Ureter (tissue), 1 donor: ENCODE measurements at places on chromosomes 13 and 19.

GRCh38 chr19:40400559-40400958, 10.6 kb upstream of the HIPK4 start:
- DNase-seq: no peak

DNA sequence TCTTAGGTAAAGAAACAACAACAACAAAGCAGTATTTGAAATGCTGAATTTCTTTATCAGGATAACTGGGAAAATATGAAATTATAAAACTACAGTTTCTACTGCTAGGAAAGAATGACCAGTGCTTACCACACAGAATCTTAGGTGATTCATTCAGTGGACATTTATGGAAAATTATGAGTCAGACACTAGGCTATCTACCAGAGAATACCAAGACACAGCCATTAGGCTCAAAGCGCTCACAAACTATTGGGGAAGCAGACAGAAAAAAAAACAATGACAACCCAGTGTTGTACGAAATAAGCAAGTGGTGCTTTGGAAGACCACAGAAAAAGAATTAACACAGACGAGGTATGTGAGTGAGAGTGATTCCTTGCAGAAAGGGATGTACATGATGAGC, 1019.5 kb downstream of the PCDH9 start:
- no peak for DNase-seq

- DNase-seq: no peak
Measured at GRCh38 chr13:83125791-83126190, 756.5 kb downstream of the SLITRK1 start.

GRCh38 chr13:60066226-60066625, 97.5 kb downstream of the DIAPH3 start:
- no peak for DNase-seq

DNA sequence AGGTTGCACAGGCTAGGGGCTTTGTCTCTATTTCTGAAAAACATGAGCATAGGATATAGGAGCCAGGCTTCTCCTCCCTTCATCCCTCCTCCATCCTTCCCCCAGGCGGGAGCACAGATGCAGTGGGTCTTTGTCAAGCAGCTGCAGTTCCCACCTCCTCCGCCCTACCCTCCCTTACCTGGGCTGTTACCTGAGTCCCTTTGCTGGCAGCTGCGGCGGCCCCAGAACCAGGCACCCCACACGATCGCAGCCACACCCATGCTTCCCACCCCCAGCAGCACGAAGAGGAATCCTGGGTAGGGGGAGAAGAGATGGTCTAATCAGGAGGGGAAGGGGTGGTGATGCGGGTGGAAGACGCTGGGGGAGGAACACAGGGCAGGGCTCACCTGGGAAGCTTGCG, 7.8 kb downstream of the TMIGD2 start:
- no peak for DNase-seq

DNA sequence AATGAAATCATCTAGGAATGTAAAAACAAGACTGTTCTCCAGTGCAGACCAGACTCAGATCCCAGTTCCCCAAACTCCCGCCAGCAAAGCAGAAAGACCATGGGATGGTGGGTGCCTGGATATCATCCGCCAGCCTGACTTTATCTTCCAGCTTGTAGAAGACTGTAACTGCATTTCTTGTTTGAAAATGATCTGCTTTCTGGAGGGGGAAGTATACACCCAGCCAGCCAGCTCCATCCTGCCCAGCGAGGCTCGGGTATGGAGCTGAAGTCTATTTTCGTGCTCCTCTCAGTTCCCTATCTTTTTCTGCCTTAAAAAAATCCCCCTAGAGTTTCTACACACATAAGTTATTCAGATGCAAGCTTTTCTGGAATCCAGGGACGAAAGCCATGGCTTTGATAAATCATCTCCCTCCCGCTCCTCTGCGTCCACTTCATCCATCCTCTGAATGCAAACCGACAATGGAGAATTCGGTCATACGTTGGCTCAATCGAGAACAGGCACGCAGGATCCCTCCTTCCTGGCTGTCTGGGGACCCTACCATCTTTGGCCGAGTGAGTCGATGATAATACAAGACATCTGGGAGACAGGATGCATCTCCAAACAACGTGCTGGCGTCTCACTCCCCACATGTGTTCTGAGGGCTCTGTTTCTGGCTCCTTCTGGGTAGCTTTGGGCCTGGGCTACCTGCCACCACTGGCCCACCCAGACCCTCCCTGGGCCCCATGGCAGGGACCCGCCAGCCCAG, 31.2 kb downstream of the CEBPG start:
- DNase-seq: no peak

GRCh38 chr19:23070353-23071146, 46.3 kb upstream of the ZNF730 start:
- DNase-seq: peak; percentile 46

GRCh38 chr13:46232281-46232680, 20.6 kb downstream of the LRRC63 start:
- no peak for DNase-seq

DNA sequence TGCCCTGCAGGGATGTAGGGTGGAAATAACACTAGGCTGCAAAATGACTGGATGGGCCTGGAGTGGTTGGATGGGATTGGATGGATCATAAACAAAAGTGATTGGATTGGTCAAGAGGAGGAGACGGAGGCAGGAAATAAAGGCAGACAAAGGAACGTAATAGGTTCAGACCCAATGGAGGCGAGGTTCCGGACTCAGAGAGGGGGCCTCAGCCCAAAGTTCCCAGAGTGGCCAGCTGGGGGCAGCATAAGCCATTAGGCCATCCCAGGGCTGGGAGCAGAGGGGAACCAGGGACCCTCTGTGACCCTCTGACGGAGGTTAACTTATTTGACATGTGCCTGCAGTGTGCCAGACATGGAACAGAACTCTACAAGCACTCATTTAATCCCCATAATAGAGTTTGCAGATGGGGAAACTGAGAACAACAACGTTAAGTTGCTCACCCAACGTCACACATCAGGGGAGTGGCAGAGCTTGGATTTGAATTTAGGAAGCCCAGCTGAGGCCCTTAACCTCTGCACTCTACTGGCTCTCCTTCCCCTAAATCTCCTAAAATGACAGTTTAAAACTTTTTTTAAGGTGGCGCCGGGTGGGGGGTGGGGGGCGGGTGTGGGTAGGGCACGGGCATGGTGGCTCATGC, 15.3 kb upstream of the MAP1S start:
- no peak for DNase-seq

- no peak for DNase-seq
Measured at GRCh38 chr13:21556051-21556450, 47.9 kb downstream of the MICU2 start.

GRCh38 chr13:28754698-28755545, 36.2 kb upstream of the SLC46A3 start:
- no peak for DNase-seq

DNA sequence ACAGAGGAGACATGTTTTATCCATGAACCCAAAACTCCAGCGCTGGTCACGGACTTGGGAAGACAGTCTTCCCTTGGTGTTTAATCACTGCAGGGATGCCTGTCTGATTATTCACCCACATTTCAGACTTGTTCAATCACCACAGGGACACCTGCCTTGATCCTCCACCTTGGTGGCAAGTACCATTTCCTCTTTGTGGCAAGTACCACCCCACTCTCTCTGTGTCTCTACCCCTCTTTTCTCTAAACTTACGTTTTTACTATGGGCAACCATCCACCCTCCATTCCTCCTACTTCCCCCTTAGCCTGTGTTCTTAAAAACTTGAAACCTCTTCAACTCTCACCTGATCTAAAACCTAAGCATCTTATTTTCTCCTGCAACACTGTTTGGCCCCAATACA, 16.8 kb downstream of the ZNF83 start:
- no peak for DNase-seq

DNA sequence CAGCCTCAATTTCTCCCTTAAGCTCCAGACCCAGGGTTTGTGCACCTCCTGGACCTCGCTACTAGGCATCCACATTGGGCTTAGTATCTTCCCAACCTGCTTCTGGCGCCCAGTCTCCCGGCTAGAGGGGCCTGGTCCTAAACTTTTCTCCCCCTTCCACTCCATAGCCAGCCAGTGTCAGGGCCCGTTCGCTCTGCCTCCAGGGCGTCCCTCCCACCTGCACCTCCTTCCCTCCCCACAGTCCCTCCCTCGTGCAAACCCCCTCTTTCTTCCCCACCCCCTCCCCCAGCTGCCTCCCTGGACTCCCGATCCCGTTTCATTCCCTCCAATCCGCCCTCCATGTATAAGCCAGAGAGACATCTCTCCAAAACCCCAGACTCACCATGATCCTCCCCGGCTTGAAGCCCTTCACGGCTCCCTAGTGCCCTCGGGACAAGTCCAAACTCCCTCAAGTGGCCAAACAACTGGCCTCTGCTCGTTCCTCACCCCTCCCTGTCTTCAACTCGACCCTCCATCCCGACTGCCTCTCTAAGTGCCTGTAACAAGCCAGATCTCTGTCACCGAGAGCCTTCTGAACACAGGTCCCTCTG, 997 bp upstream of the SAMD4B start:
- no peak for DNase-seq

DNA sequence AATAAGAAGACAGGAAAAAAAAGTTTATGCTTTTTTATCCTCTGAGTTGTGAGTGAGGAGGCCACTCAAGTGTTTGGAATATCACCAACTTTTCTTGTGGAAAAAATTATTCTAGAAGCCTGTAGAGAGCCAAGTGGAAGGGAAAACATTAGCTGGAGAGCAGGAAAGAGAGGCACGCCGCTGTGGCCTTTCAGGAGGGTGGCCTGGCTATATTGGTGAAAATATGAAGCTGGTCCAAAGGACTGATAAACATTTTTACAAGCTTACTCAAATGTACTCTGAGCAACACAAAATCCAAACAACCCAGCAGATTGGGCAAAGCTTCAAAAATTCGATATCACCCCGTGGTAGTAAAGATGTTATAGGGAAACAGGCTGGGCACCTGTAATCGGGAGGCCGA, 2.3 kb upstream of the EIF3G start:
- DNase-seq: no peak

DNA sequence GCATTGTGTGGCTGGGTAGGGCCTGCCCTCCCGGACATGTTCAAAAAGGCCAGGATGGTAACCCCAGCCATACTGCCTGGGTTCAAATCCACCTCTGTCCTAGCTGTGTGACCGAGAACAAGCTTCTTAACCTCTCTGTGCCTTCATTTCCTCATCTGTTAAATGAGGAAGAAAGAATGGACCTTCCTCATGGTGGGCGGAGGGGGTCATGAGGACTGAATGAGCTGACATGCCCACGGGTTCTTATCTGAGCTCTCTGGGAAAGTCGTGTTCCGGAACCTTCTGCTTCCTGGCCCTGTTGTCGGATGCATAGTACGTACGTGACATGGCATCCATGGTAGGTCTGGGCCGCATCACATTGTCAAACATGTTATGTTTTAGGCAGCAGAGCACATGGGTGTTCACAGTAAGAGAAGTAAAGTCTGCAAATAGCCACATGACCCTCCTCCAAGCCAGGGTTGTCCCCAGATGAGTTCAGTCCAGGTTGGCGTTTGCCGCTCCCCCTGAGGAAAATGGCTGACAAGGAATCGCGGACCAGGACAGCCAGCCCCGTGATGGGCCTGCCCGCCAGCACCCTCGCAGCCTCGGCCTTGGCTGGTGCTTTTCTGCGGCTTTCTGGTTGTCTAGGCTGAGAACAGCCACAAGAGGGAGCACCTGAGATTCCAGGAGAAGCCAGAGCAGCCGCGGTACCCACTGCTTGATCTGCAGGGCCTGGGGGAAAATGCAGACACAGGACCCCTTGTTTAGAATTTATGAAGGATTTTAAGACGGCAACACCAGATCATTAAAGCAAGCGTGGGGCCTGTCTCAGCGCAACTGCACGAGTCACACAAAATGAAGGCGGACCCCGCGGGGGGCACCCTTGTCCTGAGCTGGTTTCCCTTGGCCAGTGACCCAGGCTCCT, 2.4 kb upstream of the NTN5 start:
- peak; percentile 82 for DNase-seq

DNA sequence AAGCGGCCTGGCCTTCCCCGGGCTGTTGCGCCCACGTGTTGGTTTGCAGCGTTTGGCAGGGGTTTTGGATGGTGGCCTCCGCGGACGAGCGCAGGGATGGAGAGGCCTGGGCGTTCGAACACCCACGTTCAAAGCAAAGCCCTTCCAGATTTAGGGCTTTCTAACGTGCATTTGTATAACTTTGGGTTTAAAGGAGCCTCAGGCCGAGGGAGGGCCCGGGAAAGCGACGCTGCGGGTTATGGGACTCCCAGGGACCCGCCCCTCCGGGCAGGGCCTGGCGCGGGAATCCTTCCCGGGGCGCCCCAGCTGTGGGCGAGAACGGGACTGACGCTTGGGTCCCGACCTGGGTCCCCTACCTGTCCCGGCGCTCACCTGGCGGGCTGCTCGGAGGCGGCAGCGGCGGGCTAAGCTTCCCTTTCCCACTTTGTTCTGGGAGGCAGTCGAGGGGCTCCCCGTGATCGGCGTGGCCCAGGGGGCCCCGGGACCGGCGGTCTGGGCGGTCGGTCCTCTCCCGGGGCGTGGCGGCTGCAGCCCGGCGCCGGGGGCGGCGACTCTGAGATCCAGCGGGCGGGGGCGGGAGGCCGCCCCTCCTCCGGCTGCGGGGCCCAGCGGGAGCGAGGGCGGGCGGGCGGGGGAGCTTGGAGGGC, at the start of gene FBXO17:
FBXO17 (minus strand) TSS at position 529 of the 647 bp plus-strand sequence. CDS start 25,423 bp downstream, outside the sequence.
- DNase-seq: peak; percentile 52

- no peak for DNase-seq
Measured at GRCh38 chr13:77457966-77458365, 77.5 kb upstream of the SCEL start.

- no peak for DNase-seq
Measured at GRCh38 chr13:114134944-114135610, 2.7 kb upstream of the RASA3 start.

DNA sequence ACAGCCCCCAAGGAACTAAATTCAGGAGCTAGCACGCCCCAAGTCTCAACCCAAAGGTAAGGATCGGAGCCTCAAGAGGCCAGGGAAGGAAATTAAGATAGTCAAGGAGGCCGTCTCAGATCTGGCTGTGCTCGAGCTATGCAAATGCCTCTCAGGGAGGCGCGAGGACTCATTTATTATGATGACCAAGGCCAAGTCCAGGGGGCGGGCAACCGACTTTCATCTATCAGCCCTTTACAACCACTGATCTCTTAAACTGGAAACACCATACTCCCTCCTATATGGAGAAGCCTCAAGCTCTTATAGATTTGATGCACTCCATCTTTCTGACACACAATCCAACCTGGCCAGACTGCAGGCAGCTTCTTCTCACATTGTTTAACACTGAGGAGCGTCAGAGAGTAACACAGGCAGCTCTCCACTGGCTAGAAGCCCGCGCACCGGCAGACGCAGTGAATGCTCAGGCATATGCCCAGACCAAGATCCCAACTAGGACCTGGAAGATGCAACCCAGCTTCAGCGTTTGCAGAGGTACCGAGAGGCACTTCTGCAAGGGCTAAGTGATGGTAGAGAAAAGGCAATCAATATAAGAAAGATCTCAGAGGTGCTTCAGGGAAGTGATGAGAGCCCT, 9.6 kb upstream of the SLC15A1 start:
- DNase-seq: no peak

DNA sequence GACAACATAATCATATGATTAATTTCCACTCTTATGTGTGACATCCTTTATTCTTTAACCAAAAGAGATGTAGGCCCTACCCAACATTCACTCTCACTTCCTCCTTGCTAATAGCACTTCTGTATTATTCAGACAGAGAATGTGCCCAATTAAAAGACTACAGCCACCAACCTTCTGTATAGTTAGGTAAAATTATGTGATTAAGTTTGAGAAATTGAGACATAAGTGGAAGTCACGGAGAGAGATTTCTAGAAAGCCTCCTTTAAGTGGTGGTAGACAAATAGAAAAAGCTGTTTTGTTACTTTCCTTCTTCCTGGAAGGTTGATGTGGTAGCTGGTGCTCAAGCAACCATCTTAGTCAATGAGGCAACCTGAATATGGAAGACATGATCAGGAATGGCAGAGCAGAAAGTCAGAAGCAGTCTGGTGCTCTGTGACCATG, 14.8 kb downstream of the EPSTI1 start:
- no peak for DNase-seq

GRCh38 chr19:6738787-6739389, 592 bp upstream of the TRIP10 start:
- DNase-seq: peak; percentile 74

- DNase-seq: peak; percentile 97
Measured at GRCh38 chr19:6737873-6738786, 750 bp upstream of the GPR108 start.
